ENCODE measurements at places on chromosomes 1 and 21.

DNA sequence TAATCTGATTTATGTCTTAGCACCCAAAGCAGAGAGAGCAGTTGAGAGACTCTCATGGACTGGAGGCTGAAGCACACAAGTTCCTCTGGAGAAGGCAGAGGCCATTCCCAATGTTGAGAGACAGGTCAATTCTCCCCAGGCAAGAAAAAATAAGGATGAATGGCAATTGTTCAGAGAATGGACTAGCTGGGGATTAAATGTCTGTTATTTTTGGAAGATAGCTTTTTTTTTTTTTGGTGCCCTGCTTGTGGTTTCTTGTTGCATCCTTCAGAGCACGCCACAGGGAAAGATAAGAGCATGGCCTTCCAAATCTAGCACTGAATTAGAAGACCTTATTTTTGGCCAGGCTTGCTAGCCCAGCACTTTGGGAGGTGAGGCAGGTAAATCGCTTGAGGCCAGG is 65.6 kb upstream of the ERRFI1 start:
- no peak for DNase-seq

- DNase-seq: no peak
Observed at GRCh38 chr1:205003358-205004131, 39.5 kb upstream of the CNTN2 start.

DNA sequence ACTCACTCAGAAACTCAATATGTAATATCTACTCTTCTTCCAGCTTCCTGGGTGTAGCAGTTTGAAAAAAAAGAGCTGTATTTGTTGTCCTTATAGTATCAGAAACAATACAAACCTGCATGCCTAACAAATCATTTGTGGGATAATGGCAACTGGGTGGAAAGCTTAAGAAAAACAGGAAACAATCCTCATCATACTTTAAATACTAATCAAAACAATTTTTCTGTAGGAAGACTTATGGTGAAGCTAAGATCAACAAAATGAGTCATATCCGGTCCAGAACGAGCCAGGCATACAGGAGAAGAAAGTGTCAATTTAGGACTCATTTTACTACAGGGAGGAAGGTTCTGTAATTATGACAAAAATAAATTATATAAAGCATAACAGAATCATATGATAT is 181.8 kb upstream of the ADGRL4 start:
- DNase-seq: no peak

- DNase-seq: no peak
Observed at GRCh38 chr1:182460550-182460951, 10.6 kb downstream of the RGSL1 start.

GRCh38 chr1:182139496-182139895 is 78.0 kb upstream of the ZNF648 start:
- no peak for DNase-seq

- no peak for DNase-seq
Observed at GRCh38 chr1:218430346-218430745, 85.2 kb downstream of the TGFB2 start.

DNA sequence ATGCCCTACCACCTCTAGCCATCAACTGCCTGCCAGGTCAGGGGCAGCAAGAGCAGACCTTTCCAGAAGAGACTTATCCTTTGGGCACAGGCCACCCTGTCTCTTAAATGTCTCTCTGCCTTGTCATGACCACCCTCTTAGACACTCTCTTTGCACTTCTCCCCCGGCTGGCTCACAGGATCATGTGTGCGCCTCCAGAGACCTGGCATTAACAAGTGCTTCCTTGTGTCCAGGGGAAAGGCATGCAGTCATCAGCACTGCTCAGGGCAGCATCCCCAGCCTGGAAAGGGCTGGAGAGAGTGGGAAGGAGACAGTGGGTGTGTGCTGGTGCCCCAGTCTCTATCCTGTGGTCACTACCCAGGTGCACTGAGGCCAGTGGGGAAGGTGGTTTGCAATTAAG is 85.2 kb upstream of the TLR5 start:
- no peak for DNase-seq

DNA sequence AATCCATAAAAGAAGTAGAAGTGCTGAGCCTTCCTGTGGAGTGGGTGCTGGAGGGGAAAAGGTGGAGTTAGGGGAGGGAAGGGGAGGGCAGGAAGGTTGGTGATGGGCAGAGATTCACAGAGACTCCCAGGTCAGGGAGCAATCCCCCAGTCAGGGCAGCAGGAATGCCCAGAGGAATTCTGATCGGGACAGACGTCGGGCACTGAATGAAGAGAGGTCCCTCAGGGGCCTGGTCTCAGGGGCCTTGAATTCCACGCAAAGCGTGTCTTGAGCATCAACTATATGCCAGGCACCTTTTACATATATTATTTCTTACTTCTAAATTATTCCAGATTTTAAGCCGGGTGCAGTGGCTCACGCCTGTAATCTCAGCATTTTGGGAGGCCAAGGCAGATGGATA is 7.2 kb upstream of the PADI1 start:
- no peak for DNase-seq

DNA sequence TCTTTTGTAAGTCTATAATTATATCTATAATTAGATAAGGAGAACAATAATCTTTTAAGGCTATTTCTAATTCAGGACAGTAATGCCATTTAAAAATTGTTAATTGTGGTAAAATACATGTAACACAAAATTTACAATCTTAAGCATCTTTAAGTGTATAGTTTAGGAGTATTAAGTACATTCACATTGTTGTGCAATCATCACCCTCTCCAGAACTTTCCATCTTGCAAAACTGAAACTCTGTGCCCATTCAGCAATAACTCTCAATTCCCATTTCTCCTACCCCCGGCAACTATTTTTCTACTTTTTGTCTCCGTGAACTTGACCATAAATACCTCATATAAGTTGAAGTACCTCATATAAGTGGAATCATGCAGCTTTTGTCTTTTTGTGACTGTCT is 93.9 kb upstream of the KCNA3 start:
- DNase-seq: no peak

DNA sequence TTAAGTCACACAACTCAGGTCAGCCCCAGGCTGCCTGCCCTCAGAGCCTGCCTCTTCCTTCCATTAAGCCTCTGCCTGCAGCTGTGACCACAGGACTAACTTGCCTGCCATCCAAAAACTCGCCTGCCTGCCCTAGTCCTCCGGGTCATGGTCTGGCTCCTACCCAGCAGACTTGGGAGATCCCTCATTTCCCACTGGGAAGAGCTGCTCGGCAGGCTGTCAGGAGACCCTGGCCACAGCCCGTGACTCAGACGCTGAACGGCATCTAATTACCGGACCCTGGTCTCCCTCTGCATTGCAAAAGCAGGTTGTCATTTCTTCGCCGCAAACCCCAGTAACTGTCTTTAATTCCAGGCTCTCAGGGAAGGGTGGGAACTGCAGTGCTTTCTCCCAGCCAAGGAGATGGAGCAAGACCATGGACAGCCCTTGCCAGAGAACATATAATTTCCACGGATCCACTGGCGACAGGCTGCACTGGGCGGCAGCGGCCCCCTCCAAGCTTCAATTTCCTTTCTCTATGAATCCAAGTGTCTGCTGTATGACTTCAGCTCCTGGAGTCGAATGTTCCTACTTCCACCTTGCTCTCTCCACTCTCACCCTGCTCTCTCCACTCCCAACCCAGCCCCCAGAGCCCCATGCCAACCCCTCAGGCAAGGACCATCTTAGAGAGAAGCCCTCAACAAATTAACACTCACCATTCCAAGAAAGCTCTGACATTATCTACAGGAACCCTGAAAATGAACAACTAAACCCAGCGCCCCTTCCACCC is 20.4 kb downstream of the OLFML2B start:
- DNase-seq: no peak

GRCh38 chr1:171221665-171222591 is 26.4 kb upstream of the FMO1 start:
- no peak for DNase-seq

GRCh38 chr1:17207046-17207445 is 2.1 kb downstream of the PADI1 start:
- no peak for DNase-seq

DNA sequence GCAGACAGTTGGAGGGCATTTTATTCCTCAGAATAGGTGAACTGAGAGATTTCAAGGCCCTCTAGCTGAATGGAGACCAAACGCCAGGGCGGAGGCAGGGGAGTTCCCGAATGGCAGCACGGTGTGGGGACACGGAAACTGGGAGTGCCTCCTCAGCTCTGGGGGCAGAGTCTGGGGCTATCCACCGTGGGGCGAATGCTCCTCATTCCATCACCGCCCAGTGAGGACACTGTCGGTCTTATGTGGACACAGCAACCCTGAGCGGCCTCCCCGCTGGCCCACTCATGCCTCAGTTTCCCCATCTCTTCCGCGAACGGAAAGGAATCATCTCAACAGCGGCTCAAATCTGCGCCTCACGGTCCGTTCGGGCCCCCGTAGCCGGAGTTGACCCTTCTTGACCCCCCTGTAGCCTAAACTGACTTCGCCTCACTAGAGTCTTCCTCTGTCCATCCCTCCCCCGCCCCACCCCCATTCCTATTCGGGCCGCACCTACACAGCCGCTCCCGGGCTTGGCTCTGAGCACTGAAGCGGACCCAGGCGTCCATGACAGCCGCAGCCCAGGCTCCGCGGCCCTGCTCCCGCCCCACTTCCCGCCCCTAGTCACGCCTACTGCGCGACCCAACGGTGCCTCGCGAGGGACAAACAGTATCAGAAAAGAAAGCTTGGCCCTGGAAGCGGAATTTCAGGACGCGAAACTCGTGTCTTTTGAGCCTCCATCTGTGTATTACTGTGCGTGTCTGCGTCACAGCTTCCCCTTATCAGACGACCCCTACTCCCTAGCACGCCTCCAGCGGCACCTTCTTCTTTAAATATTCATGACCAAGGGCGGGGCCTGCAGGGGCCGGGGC is at the start of gene PEX11B:
TSS of gene PEX11B (minus strand) at position 574 of the 848 bp plus-strand sequence. CDS start at position 545, 29 bp downstream.
- DNase-seq: peak; percentile 95

All from activated CD8-positive, alpha-beta memory T cell treated with anti-CD3 and anti-CD28 coated beads for 24 hours (primary cell).